ENCODE measurements at places on chromosomes 4 and X. TPM values are rescaled to one million over a fixed set of nuclear protein-coding genes. Genes with fewer than 3 reads are reported as not detected.

The PCDH7 gene
- total RNA-seq, result 1.3 TPM

The FGF16 gene
- not detected for total RNA-seq

DNA sequence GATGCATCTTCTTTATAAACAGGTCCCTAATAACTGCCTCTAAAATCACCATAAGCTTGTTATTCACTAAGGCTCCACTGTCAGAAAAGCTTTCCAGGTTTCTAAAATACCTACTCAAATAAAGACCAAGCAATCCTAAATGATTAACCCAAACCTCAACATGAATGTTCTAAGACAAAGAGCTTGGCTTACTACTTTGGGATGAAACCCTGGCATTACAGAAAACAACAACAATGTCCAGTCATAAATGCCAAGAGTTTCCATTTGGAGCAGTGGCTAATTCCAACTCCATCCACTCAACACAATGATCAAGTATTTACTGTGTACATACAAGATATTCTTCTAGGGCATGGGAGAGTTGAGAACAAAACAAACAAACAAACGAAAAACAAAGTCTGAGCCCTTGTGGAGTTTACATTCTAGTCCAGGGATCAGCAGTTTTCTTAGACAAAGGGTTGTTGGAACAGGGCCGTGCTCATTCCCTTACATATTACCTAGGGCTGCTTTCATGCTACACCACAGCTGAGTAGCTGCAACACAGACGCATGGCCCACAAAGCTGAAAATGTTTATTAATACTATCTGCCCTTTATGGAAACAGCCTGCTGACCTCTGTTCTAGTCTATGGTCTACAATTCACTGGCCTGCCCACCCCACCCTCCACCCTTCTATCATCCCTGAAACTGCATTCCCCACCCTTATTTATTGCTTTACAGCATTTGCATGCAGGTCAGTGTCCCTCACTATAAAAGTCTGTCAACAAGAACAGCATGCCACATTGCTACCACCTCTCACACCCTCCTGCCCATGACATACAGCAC is 23.7 kb downstream of the ABCG2 start:
- H3K36me3 ChIP-seq, result peaks cover 9% of the 10 kb centered on the region
- peaks cover 24% of the 10 kb centered on the region for H3K4me1 ChIP-seq
- H3K27me3 ChIP-seq, result no peaks in the 10 kb centered on the region
- H3K27ac ChIP-seq, result peak overlapping the region; percentile 47

DNA sequence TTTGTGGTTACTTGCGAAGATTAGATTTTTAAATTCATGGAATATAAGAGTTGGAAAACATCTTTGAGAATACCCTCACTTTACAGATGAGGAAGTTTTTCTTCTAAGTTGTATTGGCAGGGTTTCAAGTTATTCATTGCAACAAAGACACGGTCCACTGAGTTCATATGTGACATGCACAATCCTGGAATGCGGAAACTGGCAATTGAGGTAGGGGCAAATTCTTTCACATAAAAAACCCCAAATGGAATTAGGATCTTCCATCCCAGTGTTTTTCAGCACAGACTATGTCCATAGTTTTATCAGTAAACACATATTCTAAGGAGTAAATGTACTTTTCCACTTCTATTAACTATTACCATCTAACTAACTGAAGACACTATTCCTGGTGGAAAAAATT is 81.8 kb upstream of the NAP1L5 start:
- no peak overlapping the region for H3K27ac ChIP-seq
- H3K4me1 ChIP-seq, result no peaks in the 10 kb centered on the region
- H3K36me3 ChIP-seq, result no peaks in the 10 kb centered on the region
- H3K27me3 ChIP-seq, result no peaks in the 10 kb centered on the region
- no peak for DNase-seq

GRCh38 chrX:24395775-24396174 is 35.3 kb downstream of the SUPT20HL1 start:
- H3K4me3 ChIP-seq, result no peak overlapping the region
- H3K36me3 ChIP-seq, result no peaks in the 10 kb centered on the region
- no peaks in the 10 kb centered on the region for H3K4me1 ChIP-seq
- H3K27ac ChIP-seq, result no peak overlapping the region

DNA sequence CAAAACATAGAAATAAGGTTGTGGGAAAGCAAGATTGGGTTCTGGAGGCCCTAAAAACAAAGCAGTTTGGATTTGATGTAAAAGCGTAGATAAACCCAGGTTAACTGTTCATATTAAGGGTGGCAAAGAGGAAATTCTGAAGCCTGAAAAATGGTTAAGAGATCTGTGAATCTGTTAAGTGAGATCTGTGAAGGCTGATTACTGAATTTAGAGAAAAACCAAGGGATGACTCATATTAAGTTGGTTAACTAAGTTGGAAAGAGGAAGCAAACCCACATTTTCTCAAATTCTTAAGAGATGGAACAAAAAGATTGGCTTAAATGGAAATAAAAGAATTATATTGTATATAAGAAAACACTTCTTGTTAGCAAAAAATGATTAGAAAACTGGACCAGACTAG is 22.8 kb downstream of the GPAT3 start:
- DNase-seq, result no peak
- H3K36me3 ChIP-seq, result no peaks in the 10 kb centered on the region
- no peaks in the 10 kb centered on the region for H3K4me1 ChIP-seq
- no peak overlapping the region for H3K4me3 ChIP-seq

- no peaks in the 10 kb centered on the region for H3K4me1 ChIP-seq
- no peak overlapping the region for H3K4me3 ChIP-seq
- no peak overlapping the region for H3K27ac ChIP-seq
- H3K27me3 ChIP-seq, result no peaks in the 10 kb centered on the region
- no peak for DNase-seq
These were observed 28.3 kb downstream of the GPR143 start for GRCh38 chrX:9737363-9737762.

- H3K4me1 ChIP-seq, result no peaks in the 10 kb centered on the region
- no peak overlapping the region for H3K27ac ChIP-seq
- DNase-seq, result no peak
- no peak overlapping the region for H3K4me3 ChIP-seq
- H3K36me3 ChIP-seq, result no peaks in the 10 kb centered on the region
These were observed 297.6 kb upstream of the INTU start for GRCh38 chr4:127335073-127335620.

DNA sequence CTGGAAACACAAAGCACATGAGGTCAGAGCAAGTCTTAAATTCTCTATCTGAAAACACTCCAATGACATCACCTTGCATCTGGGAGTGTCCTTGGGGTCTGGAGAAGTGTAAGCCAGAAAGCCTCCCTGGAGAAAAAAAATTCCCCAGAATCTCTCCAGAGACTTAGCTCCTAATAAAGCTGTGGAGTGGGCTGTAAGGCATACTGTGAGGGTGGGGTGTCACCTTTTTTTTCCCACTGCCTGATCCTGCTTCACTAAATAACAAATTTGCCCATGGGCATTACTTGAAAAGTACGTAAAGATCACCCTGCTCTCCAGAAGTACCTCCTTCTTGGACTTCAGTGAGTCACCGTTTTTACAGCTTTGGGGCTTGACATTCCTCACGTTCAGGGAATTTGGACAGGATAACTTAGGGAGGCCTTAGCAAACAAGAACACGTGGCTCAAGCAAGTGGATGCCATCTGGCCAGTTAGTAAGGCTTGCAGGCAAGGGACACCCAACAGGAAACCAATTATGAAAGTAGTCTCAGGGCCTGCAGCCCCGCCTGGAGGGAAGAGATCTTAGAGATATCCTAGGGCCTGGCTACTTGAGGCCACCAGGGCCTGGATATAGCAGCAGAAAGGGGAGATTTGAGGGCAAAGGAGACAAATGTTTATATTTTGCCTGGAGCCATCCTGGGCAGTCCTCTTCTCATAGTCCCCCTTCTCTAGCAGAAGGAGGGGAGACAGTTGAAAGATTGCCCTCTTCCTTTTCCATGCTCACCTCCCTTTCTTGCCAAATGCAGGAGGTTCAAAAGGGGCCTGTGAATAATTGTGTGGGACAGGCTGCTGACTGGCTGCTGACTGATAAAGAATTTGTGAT is 60.1 kb upstream of the PLAC1 start:
- no peak for DNase-seq
- no peaks in the 10 kb centered on the region for H3K4me1 ChIP-seq
- no peaks in the 10 kb centered on the region for H3K27me3 ChIP-seq

DNA sequence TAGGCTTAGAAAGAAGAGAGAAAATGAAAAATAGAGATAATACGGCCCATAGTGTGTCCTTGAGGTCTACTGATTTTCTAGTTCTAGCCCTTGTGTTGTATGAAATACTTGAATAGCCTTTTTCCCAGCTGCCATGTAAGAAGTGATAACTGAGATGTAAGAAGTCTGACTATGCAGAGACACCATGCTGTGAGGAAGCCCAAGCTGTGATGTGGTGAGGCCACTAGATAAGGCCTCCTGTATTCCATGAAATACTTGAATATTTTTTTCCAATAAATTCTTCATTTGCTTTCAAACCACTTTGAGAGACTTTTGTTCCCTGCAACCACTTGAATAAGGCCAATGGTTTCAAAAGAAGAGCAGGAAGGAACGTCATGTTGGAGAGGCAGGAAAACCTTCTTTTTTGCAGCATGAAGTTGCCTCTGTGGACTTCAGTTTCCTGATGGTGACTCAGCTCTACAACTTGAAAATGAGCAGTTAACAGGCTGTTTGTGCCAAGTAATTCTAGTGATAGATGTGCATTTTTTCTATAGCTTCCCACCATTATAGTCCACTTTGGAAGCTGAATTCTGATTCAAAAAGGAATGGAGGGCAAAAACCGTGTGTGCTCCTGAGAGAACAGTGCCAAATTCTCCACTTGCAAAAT is 25.5 kb upstream of the FAM9C start:
- H3K27ac ChIP-seq, result no peak overlapping the region
- no peaks in the 10 kb centered on the region for H3K4me1 ChIP-seq
- no peaks in the 10 kb centered on the region for H3K36me3 ChIP-seq
- H3K27me3 ChIP-seq, result no peaks in the 10 kb centered on the region
- no peak for DNase-seq

GRCh38 chrX:83845397-83845796 is 15.5 kb upstream of the CYLC1 start:
- H3K27ac ChIP-seq, result no peak overlapping the region
- H3K36me3 ChIP-seq, result no peaks in the 10 kb centered on the region
- no peaks in the 10 kb centered on the region for H3K27me3 ChIP-seq
- no peaks in the 10 kb centered on the region for H3K4me1 ChIP-seq
- no peak overlapping the region for H3K4me3 ChIP-seq
- DNase-seq, result no peak

DNA sequence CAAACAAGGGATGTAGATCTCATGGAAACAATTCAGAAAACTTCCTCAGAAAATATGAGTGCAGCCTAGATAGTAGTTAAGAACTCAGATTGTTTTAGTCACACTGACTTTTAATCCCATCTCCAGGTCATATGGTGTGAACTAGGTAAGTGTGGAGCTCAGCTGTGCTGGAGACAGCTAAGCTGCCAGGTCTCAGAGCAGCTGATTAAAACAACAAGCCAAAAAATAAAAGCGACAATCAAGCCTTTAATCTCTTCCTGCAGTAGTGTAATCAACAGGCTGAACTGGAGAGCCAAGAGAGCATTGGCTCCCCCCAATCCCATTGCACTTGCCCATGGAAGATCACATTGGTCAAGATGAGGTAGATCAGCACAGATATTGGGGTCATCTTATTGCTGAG is 98.3 kb upstream of the ATOH1 start:
- H3K27ac ChIP-seq, result no peak overlapping the region
- no peak for DNase-seq
- H3K4me1 ChIP-seq, result no peaks in the 10 kb centered on the region
- no peak overlapping the region for H3K4me3 ChIP-seq
- H3K27me3 ChIP-seq, result no peaks in the 10 kb centered on the region

DNA sequence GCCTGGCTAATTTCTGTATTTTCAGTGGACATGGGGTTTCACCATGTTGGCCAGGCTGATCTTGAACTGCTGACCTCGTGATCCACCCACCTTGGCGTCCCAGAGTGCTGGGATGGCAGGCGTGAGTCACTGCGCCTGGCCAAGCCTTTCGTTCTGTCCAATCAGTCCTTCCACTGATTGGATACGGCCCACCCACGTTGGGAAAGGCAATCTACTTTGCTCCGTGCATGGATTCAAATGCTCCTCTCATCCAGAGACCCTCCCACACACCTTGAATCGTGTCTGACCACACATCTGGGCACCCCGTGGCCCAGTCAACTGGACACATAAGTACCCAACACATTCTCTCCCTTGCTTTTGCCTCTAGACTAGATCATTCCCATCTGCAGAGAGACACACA is 74.9 kb downstream of the CRLF2 start:
- no peaks in the 10 kb centered on the region for H3K4me1 ChIP-seq
- no peak overlapping the region for H3K4me3 ChIP-seq
- H3K36me3 ChIP-seq, result no peaks in the 10 kb centered on the region
- DNase-seq, result no peak
- no peak overlapping the region for H3K27ac ChIP-seq

DNA sequence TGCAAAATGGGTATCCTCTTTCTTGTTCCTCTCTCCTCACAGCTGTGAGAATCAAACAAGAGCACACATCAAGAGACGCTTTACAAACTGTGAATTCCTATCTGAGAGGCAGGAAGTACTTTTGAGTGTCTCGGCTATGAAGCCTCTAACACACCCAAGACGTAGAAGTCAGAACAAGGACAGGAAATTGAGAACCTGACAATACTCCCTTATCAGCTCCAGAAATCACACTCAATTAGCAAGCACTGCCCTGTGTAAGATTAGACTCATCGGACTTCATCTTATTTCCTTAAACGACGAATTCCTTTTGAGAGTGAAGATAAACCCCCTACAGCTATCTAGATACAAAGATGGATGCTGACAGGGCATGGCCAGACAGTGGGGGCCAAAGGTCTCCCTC is 50.7 kb upstream of the CRMP1 start:
- no peaks in the 10 kb centered on the region for H3K36me3 ChIP-seq
- DNase-seq, result no peak
- no peak overlapping the region for H3K27ac ChIP-seq
- no peak overlapping the region for H3K4me3 ChIP-seq
- H3K27me3 ChIP-seq, result no peaks in the 10 kb centered on the region

DNA sequence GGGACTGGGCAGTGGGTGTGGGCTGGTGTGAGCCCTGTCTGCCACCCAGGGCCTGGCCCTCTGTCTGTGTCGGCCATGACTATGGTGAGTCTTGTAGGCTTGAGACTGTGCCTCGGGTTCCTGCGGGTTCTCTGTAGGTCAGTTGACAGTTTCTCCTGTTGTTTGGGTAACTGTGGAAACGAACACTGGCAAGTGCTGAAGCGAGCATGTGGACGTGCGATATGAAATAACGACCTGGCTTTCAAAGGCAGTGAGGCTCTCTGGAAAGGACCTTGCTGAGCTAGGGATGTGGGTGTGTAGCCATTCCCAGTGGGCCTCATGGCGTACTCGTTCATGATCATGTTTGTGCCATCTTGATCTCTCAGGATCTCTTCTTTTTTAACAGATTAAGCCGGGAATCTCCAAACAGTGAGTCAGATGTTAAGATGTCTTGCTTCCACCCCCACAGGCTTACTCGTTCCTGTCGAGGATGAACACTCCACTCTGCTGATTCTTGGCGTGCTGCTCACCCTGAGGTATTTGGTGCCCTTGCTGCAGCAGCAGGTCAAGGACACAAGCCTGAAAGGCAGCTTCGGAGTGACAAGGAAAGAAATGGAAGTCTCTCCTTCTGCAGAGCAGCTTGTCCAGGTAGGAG is 41.3 kb downstream of the HTT start:
- H3K27ac ChIP-seq, result no peak overlapping the region
- H3K36me3 ChIP-seq, result peaks cover 53% of the 10 kb centered on the region
- H3K4me3 ChIP-seq, result no peak overlapping the region
- H3K4me1 ChIP-seq, result no peaks in the 10 kb centered on the region
- DNase-seq, result no peak
- H3K27me3 ChIP-seq, result no peaks in the 10 kb centered on the region

All from liver (tissue), 10 donors.